Activated T-cell treated with anti-CD3 and anti-CD28 coated beads, Interleukin-2, amount 50 U/mL, for 4 hours (primary cell): ENCODE measurements at places on chromosomes 11 and 22. TPM values are rescaled to one million over a fixed set of nuclear protein-coding genes. Genes with fewer than 3 reads are reported as not detected.
A peak's percentile ranks its signal among the peaks of the same experiment; 100 is the strongest.

DNA sequence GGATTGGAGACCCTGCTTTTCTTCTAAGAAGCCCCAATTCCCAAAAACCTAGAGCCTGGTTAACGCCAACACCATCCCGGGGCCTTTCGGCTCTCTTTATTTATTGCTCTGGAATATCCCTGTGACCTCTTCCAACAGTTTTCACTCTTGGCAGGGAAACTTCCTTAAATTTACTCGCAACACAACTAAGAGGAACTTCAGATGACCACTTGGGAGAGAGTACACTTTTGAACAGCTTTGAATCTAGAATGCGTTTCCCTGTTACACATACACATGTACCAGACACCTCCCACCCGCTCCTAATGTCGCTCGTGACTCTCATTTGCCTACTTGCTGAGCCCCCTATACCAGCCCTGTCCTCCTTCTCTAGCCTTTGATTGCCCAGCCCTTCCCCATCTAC is 19.4 kb downstream of the TUBA8 start:
- DNase-seq: no peak

Gene CYTH4
- total RNA-seq: 10.9 TPM

Gene FOLR3
- not detected for total RNA-seq

Gene GLYATL2
- total RNA-seq: not detected

- no peak for DNase-seq
Measured at GRCh38 chr22:39773503-39773902, 120.1 kb downstream of the ENTHD1 start.

- no peak for DNase-seq
Measured at GRCh38 chr11:120141113-120141767, 3.3 kb upstream of the TRIM29 start.

GRCh38 chr11:17812865-17813187 is 78.2 kb downstream of the KCNC1 start:
- DNase-seq: no peak

DNA sequence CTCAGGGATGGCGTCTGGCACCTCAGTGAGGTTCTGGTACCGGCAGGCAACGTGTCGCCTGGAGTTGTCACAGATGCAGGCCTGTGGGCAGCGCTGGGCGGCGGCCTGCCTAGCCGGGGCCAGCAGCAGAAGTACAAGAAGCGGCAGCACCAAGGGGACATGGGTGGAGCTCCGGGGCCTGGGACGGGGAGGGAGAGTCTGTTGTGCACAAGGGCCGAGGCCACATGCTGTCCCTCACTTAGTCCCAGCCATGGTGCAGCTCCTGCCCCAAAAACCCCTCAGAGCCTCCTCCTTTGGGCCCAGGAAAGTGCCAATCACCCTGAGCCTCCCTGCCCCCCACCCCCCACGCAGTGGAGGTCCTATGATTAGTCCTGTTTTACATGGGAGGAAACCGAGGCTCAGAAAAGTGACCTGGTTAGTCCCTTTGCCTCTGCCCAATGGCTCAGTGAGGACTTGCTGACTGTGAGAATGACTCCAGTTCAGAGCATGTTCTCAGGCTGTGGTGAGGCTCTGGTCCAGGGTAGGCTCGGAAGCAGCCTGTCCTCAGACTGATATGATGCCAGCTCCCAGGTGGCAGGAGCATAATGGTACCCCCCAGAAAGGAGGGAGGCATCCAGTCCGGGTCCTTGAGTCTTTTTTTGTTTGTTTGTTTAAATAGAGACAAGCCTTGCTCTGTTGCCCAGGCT is 1.1 kb downstream of the CHADL start:
- DNase-seq: no peak

DNA sequence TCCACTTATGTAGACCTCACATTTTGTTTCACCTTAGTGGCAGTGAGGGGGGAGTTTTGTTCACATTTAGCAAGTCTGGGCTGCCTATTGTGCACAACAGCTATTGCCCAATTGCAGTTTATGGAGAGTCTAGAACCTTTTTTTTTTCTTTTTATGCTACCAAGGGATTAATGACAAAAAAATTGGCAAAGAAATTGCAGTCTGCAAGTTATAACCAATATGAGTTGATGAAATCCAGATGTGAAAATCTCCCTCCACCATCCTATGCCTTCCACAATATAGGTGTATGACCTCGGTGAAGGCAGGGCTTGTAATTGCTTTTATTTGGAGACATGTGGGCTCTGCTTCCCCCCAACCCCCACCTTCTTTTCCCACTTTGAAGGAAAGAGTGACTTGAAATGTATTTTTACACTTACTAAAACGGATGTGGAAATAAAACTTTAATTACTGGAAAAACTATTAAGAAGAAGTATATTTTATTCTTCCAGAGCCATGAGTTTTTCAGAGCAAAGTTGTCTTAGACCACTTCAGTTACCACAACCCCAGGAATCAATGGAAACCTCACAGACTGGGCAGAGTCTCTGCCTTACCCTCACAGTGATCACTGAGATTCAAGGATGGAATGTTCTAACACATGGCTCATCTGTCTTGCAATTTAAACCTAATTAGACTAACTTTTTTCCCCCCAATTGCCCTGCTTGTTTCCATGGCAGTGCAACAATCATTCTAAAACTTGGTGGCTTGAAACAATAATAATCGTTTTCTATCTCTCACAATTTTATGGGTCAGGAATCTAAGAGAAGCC is 120.8 kb upstream of the SLC5A12 start:
- DNase-seq: no peak

DNA sequence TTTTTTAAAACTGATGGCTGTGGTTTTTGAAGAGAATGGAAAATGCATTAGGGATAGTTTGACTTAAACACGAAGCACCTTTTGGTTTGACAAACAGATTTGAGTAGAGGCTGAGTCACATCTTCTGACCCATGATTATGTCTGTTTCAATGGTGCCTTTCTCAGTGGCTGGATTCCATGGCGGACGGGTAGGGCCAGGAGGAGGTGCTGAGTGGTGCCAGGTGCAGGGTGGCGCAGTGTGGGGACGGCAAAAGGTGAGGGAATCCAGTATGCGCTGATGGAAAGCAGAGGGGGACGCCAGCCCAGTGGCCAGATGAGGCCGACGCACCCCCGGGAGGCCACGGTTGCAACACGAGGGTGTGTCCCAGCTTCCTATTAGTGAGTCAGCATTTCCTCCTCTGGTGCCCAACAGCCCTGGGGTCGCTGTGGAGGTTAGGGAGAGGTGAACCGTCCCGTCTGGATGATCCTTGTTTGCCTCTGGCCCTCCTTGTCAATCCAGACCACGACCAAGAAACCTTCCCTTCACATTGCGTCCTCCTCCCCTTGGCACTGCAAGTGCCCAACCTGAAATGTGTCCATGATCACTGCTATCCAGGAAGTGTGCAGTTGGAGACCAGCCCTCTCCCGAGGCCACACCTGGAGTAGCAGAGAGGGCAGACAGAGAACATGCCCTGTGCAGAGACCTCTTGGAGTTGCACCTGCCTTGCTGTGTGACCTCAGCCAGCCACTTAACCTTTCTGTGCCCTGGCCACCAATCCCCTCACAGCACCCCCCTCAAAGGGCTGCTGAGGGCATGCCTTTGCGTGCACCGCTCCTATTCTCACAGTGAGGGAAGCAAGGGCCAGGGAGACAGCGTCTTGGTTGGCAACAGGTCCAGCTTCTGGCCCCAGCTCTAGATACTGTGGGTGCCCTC is 32.5 kb upstream of the ATXN10 start:
- DNase-seq: no peak

- no peak for DNase-seq
Measured at GRCh38 chr22:38759005-38759404, 3.2 kb upstream of the SUN2 start.

DNA sequence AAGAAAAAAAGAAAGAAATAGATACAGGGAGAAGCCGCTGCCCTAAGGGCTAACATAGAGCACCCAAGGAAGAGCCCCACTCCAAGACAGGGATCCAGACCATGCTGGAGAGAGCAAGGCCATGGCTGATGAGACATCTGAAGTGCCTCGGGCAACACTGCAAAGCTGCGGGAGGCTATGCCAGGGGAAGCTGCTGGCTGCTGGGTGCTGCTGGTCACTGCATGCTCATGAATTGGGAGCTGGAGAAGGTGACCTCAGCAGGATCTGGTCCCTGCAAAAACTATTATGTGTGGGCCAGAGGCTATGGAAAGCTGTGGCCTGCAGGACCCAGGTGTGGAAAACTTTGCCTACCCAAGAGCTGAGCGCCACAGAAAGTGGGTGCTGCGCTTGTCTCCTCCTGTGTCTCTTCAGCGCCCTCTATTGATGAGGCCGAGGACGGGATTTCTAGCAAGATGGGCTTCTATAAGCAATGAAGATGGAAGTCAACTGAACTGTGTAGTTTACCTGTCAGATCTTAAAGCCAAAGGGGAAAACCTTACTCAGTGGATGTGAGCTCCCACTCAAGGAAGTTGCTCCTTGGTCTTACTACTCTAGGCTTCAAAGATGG is 17.3 kb upstream of the SLC29A2 start:
- peak; percentile 63 for DNase-seq

Gene ALX4
- not detected for total RNA-seq

- DNase-seq: no peak
Measured at GRCh38 chr11:19243613-19244012, 2.9 kb upstream of the E2F8 start.

DNA sequence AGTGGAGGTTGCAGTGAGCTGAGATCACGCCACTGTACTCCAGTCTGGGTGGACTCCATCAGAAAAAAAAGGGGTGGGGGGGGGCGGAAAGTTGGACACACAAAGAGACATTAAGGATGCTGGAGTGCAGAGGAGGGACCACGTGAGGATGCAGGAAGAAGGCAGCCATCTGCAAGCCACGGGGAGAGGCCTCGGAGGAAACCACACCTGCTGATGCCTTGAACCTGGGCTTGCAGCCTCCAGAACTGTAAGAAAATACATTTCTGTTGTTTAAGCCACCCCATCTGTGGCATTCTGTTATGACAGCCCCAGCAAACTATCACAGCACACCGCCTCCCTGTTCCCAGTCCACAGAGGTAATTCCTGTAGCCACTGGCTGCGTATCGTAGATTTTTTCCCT is 9.2 kb upstream of the STIP1 start:
- DNase-seq: no peak

- no peak for DNase-seq
Measured at GRCh38 chr11:72225411-72225951, 914 bp downstream of the INPPL1 start.

Gene ATP5MG
- total RNA-seq: 236 TPM

- DNase-seq: no peak
Measured at GRCh38 chr11:63551889-63552266, 11.3 kb downstream of the PLAAT2 start.

DNA sequence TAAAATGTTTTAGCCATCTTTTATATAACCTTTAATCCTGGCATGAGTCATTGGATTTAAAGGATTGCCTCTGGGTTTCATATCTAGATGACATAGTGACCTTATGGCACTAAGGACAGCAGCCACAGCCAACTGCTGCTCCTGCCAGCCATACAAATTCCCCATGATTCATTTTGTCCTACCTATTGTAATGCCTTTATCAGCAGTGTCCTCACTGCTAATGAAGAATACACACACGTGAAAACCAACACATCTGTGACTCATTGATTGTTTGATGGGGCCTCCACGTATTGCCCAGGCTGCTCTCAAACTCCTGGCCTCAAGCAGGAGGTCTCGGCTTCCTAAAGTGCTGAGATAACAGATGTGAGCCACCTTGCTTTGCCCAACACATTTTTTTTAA is 1.8 kb downstream of the LDHAL6A start:
- DNase-seq: no peak

GRCh38 chr11:93540896-93541553 is 2.2 kb downstream of the SMCO4 start:
- no peak for DNase-seq

Gene APOA5
- total RNA-seq: not detected

GRCh38 chr11:128550261-128550821 is 37.0 kb downstream of the ETS1 start:
- no peak for DNase-seq

DNA sequence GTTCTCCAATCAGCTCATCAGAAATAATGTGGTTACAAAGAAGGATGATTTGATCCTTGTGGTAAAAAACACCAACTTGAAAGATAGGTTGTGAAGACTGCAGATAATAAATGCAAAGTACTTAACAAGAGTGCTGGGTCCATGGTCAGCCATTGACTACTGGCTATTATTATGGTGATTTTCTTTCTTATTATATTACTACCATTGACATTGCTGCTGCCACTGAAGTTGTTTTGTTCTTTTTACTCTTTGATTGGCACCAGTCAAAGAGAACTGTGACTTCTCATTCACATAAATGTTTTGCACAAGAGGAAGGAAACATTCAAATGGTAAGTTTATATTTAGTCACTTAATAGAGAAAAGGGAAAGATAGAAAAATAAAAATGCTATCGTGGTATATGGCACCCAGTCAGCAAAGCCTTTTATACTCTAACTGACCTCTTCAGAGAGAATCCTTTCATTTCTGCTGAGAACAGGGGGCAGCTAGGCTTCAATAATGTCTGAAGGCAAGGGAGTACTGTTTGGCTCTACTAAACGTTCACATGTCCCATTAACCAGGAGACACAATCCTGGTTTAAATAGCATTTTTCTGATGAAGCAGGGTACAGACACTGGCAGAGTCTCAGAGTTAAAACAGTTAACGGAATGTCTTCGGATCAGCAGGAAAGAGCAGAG is 64.8 kb downstream of the LRRC4C start:
- no peak for DNase-seq

Gene TMEM151A
- total RNA-seq: 0.11 TPM

Gene SAA4
- not detected for total RNA-seq

GRCh38 chr11:69691463-69691862 is 12.4 kb downstream of the FGF19 start:
- no peak for DNase-seq

Gene GNB1L
- 25.9 TPM for total RNA-seq

- DNase-seq: no peak
Measured at GRCh38 chr11:47720651-47721050, 5.5 kb upstream of the AGBL2 start.

DNA sequence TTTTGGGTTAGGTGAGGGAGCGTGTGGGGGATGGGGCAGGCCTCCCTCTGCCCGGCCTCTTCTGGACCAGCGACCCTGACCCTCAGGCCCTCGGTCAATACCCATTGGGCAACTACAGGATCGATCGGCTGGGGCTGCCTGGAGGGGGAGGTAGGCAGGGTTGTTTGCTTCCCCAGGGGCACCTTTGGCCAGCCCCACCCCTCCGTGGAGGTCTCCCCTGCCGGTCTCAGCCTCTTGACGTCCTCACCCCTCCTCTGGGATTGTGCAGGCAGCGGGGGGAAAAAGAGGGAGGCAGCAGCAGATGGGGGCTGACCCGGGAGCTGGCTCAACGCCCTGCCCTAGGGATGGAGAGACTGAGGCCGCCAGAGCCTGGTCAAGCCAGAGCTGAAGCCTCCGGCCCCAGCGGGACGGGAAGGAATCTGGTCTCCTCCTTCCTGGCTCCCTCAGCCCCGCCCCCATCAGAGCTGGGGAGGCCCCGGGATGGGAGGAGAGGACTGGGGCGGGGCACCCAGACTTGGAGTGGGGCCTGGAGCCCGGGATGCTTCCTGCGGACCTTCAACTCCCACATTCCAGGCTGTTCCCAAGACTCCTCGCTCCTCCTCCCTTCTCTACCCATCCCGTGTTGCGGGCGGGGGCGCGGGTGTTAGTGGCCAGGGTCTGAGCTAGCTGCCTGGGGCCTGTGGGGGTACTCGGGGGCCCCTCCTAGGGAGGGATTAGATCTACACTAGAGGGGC is 14.4 kb upstream of the CDC42EP1 start:
- DNase-seq: no peak

- no peak for DNase-seq
Measured at GRCh38 chr11:110447897-110448745, 18.4 kb downstream of the FDX1 start.
